HepG2 (cell line): ENCODE measurements at places on chromosomes 6 and 20. TPM values are rescaled to one million over a fixed set of nuclear protein-coding genes. Genes with fewer than 3 reads are reported as not detected.

DNA sequence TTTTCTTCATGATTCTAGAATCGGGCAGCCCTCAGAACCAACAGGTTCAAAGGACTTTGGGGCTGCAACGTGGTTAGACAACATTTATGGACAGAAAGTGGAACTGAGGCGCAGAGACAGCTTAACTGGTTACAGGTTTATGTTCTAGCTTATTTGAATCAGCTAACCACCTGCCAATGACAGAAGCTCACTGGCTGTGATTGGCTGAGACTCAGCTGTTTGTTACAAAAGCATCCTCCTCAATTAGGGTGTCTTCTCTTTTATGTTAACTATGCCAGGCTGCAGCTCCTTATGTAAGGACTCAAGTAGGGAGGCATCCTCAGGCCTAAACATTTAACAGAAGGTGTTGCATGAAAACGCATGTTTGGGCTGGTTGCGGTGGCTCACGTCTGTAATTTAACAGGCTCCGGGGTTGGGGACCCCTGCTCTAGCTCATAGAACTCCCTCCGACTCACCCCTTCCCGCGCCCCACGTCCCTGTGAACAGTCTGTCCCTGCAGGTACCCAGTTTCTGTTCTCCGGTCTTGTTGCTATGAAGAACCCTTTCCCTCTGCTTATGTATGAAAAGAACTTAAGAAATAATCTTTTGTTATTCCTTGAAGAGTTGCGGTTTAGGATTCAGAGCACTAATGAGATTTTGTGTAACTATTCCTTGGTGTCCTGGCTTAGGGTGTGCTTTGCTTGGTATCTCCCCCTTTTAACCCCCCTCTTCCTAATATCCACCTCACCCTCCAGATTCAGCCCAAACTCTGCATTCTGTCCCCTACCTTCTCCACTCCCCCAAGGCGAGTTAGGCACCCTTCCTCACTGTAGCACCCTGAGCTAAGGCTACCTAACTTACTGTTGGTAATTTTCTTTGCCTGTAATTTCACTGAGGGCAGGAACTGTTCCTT is 1.2 kb upstream of the TMEM181 start:
- peak overlapping the region; percentile 82 for H3K27ac ChIP-seq
- H3K36me3 ChIP-seq, result no peaks in the 10 kb centered on the region
- no peak for DNase-seq
- H3K4me1 ChIP-seq, result peaks cover 87% of the 10 kb centered on the region

- H3K27ac ChIP-seq, result peak overlapping the region; percentile 52
- DNase-seq, result peak; percentile 48
- H3K4me1 ChIP-seq, result peaks cover 45% of the 10 kb centered on the region
- peaks cover 11% of the 10 kb centered on the region; the same call in 2 of the 3 replicates for H3K36me3 ChIP-seq
- no peaks in the 10 kb centered on the region for H3K27me3 ChIP-seq
- H3K4me3 ChIP-seq, result no peak overlapping the region
Observed at GRCh38 chr6:144362042-144363018, 77.2 kb downstream of the UTRN start.

DNA sequence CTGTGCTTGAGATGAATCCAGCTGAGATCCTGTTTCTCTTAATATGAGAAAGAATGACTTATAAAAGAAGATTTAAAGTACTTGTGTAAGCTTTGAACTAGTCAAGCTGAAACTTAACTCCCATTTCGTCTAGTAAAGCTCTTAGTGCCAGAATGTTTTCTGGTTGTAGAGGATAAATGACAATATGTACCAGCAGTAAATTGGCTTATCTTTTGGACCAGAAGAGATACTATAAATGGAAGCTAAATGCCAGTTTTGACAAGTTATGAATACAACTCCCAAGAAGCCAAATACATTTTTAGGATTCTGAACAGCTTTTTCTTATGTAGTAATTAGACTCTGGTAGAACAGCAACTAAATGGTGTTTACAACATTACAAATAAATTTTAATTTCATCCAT is 608.7 kb downstream of the EYS start:
- no peak for DNase-seq
- no peaks in the 10 kb centered on the region for H3K4me1 ChIP-seq
- no peak overlapping the region for H3K27ac ChIP-seq
- no peak overlapping the region for H3K4me3 ChIP-seq
- no peaks in the 10 kb centered on the region for H3K27me3 ChIP-seq
- no peaks in the 10 kb centered on the region for H3K36me3 ChIP-seq

- H3K4me3 ChIP-seq, result no peak overlapping the region
- no peak for DNase-seq
- peaks cover 4% of the 10 kb centered on the region; the same call in 1 of the 3 replicates for H3K27me3 ChIP-seq
- H3K4me1 ChIP-seq, result no peaks in the 10 kb centered on the region
Observed at GRCh38 chr6:79353226-79353625, 118.7 kb upstream of the HMGN3 start.

GRCh38 chr20:15482525-15482924 is 1090.7 kb downstream of the KIF16B start:
- H3K27me3 ChIP-seq, result no peaks in the 10 kb centered on the region
- no peak for DNase-seq
- no peak overlapping the region for H3K4me3 ChIP-seq
- H3K36me3 ChIP-seq, result no peaks in the 10 kb centered on the region
- no peak overlapping the region for H3K27ac ChIP-seq

DNA sequence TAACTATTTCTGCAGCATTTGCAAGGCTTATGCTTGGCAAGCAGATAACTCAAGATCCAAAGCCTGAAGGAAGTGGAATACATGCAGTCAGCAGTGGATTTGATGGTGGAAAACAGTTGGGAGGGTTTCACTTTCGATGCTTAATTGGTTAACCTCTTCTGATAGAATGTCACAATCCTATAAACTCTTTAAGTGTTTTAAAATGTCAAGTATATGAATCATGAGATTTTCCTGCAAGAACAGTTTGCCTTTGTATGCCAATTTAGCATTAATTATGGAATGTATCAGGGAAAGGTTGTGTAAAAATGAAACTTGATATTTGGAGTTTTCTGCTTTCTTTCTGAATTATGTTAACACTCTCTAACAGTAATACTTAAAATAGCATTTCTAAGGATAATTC is 36.6 kb downstream of the NKX2-4 start:
- H3K27me3 ChIP-seq, result no peaks in the 10 kb centered on the region
- H3K4me3 ChIP-seq, result no peak overlapping the region
- H3K4me1 ChIP-seq, result peaks cover 59% of the 10 kb centered on the region
- no peak overlapping the region for H3K27ac ChIP-seq
- no peak for DNase-seq

DNA sequence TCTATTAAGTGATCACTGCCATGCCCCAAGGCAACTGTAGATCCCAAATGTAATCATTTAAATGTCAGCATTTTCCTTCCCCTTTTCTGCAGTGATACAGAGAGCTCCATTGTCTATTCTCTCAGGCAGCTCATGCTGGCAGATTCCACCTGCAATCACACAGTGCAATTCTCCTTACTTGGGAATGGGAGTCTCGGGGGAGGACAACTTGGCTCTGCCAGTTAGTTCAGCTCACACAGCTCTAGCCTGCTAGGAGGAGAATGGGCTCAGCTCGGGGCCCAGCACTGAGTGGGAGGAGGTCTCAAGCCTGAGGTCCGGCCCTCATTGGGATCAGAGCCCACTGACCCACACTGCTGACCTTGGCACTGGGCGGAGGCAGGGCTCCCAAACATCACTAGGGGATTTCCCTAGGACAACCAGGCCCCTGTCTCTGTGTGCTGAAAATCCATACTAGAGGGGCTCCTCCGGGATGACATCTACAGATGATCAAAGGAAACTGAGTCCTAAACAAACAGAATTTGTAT is 109.2 kb upstream of the ASF1A start:
- no peaks in the 10 kb centered on the region for H3K27me3 ChIP-seq
- H3K4me3 ChIP-seq, result no peak overlapping the region
- H3K4me1 ChIP-seq, result peaks cover 20% of the 10 kb centered on the region
- no peaks in the 10 kb centered on the region for H3K36me3 ChIP-seq
- DNase-seq, result peak; percentile 36

NRSN2 gene
- polyA plus RNA-seq, result 49.4 and 63.3 TPM in 2 replicates

PROKR2 gene
- polyA plus RNA-seq, result not detected in 2 replicates

UBR2 gene
- polyA plus RNA-seq, result 14.8 and 17.6 TPM in 2 replicates
